T-helper 2 cell treated with Interferon-gamma antibody and Interleukin-4, amounts not matched to agents 5 μg/mL and 100 μg/mL, for 36 hours (primary cell): ENCODE measurements at places on chromosomes 1 and 21.

GRCh38 chr1:155859881-155860871 lies 809 bp downstream of the SYT11 start:
- peak; percentile 66 for DNase-seq

- no peak for DNase-seq
Observed at GRCh38 chr21:21458124-21458631, 460.0 kb downstream of the NCAM2 start.

DNA sequence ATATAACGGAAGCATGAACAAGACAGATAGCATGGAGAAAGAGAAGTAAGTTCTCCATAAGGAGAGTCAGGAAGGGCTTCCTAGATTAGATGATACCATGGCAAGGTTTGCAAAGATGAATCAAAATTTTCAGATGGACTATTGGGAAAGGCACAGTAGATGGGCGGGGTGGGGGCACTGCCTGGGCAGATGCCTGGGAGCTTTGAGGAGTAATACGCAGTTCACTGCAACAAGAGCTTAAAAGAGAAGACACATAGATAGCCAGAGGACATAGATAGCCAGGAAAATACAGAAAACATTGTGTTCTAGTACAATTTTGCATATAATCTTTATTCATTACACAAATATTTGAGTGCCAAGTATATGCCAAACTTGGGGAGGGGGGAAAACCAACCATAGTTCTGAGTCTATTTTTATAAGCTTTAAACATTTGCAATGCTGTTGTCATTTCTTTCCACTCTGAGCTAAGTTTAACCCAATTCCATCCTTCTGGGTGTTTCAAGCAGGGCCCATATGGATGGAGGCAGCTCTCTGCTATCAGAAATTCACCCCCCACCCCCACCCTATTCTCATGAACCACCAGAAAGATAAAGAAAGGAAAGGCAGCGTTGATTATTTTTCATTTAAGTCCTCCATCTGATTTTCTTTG lies 120.6 kb downstream of the NUF2 start:
- DNase-seq = no peak

DNA sequence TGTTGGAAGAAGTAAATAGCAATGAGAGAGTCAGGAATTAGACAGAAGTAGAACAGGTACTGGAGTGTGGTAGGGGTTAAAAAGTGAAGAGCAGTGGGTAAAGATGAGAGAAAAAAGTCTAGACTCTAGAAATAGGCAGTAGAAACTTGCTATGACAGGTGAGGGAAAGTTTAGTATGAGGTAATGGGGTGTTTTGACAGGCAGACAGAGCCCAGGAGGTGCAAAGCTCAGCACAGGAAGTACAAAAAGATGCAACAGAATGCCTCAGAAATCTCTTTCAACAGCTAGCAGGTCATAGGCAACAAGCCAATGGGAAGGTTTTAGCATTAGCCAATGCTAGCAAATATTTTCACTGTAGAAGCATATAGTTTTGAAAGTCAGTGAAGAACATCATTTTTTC lies 319.1 kb upstream of the SGIP1 start:
- no peak for DNase-seq

GRCh38 chr1:41892301-41892781 lies 26.4 kb downstream of the HIVEP3 start:
- DNase-seq = no peak

DNA sequence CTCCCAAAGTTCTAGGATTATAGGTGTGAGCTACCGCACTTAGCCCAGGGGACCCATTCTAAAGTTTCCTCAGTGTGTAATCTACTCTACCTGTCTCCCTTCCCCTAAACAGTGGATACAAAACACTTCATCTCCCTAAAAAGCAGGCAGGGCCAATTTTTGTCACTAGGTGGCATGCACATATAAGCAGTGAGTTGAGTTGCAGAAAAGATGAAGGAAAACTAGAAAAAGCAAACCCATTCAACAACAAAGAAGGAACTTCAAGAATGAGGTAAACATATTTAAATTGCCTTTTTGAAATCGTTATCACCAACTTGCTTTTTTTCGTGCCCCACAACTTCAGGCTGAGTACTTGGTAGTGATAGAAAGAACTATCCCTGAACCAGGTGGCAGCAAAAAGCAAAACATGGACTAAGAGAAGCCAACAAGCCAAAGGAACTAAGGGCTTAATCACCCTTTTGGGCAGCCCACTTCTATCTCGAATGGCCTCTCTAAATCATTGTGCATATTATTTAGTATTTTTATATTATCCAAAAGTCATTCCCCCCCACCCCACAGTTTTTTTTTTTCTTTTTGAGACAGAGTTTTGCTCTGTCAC lies 19.7 kb upstream of the ALDH9A1 start:
- peak; percentile 21 for DNase-seq

DNA sequence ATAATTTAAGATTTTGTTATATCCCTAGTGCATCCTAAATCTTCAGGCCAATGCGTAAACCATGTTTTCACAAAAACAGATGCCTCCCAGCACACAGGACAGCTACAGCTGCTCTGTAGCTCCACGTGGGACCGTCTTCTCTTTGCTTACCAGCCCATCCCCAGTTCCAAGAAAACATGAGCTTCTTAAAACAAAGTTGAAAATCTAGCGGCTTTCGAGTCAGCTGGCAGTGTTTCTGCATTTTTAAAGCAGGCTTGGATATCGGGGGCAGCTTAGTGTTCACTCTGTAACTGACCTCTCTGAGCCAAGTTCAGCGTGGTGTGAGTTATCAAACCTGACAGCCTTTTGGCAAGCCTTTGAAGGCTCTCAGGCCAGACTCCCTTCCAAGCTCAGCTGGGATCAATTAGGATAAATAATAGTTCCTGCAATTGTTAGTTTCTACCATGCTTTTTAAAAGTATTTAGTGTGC lies 881.5 kb downstream of the LTN1 start:
- DNase-seq = no peak

DNA sequence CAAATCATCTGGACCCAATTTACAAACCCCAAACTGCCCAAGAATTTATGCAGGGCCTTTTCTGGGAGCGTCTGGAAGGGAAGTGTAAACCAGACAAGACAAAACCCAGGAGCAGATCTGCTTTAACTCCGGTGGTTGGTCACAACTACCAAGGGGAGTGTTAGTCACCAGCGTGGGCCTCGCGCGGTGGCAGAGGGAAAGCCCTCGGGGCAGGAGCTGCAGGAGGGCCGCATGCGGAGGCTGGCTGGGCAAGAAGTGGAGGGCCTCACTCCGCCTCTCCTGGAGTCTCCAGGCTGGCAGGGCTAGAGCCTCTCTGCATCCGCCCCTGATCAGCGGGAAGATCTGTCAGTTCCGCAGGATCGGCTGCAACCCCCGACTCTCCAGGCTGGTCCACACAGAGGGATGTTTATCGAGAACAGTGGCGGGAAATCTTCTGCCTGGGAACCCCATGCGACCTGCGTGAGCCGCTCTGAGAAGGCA lies 2.0 kb downstream of the COL24A1 start:
- no peak for DNase-seq

GRCh38 chr1:8712413-8713231 lies 104.8 kb downstream of the RERE start:
- DNase-seq = no peak

GRCh38 chr1:65538086-65538485 lies 117.6 kb downstream of the LEPR start:
- DNase-seq = no peak

- no peak for DNase-seq
Observed at GRCh38 chr1:189851806-189852367, 625.8 kb downstream of the BRINP3 start.

DNA sequence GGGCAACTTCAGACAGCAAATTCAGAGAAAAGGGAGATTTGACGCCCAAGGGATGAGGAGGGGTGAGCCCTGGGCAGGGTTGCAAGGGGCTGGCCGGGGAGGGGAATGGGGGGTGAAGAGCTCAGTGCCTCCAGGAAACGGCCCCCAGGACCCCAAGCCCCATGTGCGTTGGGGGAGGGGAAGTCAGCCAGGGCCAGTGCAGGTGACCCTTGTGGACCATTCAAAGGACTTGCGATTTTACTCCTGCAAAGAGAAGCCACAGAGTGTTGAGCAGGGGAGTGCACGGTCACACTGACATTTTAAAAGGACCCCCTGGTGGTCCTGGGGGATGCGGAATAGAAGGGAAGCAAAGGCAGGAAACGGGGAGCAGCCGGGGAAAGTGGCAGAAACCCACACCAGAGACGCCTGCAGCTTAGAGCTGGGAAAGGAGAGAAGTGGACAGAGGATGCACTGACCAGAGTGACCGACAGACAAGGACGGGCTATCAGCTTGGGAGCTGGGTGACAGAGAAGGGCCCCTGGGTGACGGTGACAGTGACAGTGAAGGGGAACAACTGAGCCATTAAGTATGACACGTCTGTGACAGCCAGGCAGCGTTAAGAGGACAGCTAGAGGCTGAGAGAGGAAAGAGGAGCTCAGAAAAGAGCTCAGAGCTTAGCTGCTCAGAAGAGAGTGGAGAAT lies 54.0 kb upstream of the TMEM51 start:
- DNase-seq = no peak

GRCh38 chr1:174815474-174815908 lies 184.3 kb upstream of the CACYBP start:
- DNase-seq = no peak

DNA sequence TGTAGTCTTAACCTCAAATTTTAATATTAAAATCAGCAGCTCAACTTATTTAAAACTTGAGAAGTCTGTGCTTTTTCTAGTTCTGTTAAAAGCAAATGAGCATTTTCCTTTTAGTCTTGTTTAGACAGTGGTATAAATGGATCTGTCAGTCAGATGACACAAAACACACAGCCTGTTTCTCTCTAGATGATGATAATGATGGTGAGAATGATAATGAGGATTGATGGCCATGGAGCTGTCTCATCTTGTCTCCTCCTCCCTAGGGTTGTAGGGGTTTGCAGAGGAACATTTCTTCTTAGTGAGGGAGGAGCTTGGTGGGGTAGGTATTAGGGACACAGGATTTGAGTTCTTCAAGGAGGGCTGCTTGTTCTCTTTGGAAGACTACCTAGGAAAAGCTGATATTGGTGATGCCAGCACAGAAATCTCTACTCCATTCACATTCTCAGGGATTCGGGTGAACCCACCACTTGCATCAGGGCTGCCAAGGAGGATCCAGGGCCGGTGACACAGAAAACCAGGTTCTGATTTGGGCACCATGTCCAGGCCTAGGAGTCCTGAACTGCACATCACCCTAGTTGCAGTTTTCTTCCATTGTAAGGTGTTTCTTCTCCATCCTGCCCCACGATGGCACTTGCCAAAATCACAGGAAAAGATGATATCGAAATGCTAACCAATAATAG lies 147.6 kb downstream of the RHOU start:
- DNase-seq = no peak
